Mucosa of descending colon (tissue), 3 donors: ENCODE measurements at places on chromosomes 6 and 20.

- DNase-seq: no peak
Observed at GRCh38 chr6:152270301-152270925, 366.7 kb downstream of the SYNE1 start.

DNA sequence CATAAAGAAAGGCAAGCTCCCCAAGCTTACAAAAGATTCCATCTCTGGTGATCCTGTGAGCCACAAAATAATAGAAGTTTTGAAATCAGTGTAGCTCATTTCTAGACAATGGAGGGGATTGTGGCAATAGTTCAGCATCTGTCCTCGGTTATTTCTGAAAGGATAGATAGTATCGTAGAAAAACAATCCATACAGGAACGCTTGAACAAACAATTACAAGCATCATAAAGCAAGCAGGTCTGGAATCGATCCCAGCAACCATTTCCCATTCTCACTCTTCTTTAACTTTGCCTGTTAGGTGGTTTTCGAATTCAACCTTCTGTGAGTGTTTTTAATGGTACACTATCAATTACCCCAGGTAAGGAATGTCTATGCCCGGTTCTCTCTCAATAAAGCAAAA is 931.1 kb downstream of the KIF16B start:
- DNase-seq: no peak

DNA sequence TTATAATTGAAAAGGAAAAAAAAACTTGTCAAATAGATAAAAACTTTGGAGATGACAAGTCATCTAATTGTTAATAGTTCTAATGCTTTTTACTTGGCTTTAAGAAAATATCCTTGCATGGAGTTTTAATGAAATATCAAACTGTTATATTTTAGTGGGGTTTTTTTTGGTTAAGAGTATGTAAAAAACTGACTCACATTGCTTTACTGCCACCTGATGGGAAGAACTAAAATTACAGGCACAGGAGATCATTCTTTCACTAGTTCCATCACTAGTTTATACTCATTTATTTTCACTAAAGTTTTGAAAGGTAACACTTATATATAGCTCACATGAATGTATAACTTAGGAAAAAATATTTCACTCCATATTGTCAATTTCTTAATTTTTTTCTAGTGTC is 309.1 kb downstream of the LMBRD1 start:
- no peak for DNase-seq

DNA sequence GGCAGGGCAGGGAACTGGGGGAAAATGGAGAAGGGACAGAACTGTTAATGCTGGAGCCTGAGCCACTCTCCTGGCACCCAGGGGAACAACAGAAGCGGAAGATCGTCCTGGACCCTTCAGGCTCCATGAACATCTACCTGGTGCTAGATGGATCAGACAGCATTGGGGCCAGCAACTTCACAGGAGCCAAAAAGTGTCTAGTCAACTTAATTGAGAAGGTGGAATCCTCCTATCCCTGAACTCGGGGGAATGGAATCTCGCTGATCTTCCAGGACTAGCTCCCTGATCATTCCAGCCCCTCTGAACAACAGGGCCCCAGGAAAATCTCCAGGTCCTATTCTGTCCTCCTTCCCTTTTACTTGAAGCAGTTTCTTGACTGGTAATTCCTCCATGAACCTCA is 2.0 kb downstream of the CFB start:
- no peak for DNase-seq

DNA sequence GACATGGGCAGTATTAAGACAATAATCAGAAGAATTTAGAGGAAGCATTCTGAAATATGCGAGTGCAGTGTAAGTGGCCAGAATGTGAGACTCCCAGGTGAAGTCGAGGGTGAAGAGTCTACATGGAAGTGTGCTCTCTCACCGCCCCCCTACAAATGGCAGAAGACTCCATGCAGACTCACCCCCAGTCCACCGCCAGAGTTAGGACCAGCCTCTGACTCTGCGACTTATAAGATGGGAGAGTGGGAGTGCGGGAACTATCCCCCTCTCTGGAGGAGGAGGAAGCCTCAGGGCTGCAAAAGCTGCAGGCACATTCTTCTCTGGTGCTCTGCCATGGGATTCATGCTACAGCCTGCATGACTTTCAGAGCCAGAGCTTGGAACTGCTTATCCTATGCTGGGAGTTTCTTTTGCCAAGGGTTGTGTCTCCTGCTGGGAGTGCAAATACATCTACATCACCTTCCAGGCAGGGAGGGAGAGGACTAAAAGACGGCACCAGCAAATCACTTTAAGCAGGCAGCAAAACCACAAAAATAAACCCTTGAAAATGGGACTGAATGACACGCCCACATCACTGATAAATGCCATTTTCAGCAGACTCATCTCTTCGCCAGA is 206.7 kb upstream of the SULF2 start:
- no peak for DNase-seq

GRCh38 chr20:44887466-44887865 is 2.0 kb downstream of the YWHAB start:
- DNase-seq: no peak

DNA sequence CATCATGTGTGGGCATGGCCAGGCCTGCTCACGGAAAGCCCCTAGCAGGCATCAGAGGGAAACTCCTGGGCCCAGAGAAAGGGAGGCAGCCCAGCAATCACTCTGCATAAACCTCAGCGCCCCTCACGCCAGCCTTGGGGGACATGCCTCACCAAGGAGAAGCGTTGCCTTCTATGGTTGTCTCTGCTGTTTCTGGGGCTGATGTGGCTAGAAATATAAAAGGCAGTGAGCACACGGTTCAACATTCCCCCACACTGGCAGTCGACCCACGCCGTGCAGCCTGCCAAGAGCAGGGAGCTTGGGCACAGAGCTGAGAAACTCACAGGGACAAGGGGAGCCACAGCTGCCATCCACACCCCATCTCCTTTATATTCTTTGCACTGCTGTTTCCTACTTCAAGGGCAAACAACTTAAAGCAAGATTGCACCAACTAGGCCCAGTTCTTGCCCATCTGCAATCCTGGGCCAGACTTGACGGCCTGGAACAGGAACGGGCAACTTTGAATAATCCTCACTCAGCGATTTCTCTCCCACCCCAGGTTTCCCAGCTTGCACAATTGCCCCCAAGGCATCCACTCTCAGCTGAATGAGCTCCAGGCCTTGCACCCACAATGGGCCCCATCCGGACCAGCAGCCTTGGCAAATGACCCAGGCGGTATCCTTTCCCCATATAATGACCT is 35.5 kb upstream of the FOXC1 start:
- no peak for DNase-seq

DNA sequence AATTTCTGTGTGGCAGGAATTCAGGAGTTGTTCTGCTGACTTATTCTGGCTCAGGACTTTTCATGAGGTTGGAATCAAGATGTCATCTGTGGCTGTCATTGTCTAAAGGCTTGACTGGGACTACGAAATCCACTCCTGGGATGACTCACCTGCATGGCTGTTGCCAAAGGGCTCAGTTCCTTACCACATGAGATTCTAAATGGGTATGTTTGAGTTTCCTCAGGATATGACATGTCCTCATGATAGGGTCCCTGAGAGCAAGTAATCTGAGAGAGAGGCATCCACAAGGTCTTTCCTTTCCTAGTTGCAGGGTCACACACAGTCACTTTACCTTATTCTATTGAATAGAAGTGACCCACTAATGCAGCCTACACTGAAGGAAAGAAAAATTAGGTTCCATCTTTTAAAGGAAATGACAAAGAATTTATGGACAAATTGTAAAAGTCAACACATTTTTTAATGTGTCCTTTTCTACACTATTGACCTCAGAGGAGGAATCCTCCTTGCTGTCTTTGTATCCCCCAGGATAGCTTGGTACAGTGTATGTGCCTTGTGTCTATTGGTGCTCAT is 1025.0 kb upstream of the GJE1 start:
- no peak for DNase-seq

DNA sequence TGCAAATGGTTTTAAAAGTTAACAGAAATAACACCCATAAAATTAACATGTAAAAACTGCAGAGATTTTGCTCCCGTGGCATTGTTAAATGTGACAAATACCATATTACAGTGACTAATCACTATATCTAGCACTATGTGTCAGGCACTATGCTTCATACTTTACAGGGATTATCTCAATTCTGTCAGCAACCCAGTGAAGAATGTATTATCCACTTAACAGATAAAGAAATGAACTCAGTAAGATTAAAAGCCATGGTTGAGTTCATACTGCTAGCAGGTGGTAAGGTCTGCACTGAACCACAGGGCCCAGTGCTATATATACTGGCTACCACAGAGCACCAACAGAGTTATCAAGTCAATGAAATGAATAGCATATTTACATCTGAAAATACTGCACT is 65.4 kb downstream of the RWDD2A start:
- DNase-seq: no peak

- DNase-seq: no peak
Observed at GRCh38 chr6:143406673-143407072, 43.8 kb downstream of the ADAT2 start.

DNA sequence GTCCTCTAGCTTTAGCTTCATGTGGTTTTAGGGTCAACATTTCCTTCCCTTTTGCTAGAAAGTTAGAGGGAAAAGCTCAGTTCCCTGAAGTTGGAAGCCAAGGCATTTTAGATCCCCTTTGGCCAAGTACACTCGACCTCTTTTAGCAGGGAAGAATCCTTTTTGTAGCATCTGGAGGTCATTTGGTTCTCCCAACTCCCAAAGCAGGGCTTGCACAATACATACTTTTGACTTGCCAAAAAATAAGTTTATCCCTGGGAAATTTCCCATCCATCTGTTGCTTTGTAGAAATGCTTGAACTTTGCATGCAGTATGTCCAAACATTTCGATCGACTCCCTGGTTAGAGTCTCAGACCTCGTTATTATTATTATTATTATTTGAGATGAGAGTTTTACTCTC is 4.6 kb upstream of the EDEM2 start:
- DNase-seq: no peak

- DNase-seq: no peak
Observed at GRCh38 chr6:36610956-36611336, 16.8 kb downstream of the SRSF3 start.

DNA sequence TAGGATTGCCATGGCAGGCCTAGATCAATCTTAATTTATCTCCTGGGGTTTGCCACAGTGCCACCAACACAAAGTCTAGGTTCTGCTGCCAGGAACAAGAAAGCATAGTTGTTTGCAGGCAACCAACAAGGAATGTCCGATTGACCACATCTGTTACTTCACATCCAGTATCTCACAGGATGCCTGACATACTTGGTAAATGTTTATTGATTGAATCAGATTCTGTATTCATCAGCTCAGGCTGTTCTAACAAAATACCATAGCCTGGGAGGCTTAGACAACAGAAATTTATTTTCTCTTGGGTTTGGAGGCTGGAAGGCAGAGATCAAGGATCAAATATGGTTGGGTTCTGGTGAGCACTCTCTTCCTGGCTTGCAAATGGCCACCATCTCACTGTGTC is 26.3 kb upstream of the MC3R start:
- DNase-seq: no peak

DNA sequence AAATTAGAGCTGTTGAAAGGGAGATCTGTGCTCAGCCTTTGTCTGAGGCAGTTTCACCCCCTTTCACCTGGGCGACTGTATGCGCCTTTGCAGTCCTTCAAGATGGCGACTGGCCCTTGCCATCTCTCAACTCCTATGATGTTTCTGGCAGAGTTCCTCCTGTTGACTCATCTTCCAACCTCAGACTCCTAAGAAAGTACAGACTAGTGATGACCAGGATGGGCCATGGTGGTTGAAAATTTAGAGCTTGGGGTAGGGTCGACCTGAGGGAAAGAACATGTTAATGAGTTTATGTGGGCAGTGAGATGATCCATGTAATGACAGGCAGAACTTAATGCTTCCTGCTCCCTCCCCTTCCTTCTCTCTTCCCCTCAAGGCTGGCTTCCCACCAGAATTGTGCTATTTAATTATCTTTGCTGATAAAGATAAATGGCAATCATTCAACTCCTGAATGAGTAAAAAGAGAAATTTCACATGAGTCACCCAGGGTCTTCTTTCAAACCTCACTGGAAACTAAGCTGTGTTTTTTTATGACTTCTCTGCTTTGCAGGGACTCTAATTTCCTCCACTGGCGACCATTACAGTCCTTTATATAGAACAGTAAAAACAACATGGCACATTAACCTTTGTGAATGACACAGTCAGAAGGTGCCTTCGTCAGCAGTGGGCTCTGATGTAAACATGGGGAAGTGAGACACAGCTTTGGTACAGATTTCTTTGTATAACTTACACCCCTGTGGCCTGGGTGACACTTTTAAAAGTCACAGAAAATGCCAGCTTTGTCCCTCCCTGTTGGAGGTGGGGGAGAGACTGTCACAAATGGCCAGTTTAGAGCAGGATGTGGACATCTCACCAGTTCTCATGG is 103.5 kb downstream of the SCP2D1 start:
- DNase-seq: no peak

- no peak for DNase-seq
Observed at GRCh38 chr6:135230711-135231468, 49.8 kb downstream of the MYB start.

- DNase-seq: peak; percentile 54
Observed at GRCh38 chr20:62362991-62363919, 3.9 kb downstream of the LAMA5 start.

DNA sequence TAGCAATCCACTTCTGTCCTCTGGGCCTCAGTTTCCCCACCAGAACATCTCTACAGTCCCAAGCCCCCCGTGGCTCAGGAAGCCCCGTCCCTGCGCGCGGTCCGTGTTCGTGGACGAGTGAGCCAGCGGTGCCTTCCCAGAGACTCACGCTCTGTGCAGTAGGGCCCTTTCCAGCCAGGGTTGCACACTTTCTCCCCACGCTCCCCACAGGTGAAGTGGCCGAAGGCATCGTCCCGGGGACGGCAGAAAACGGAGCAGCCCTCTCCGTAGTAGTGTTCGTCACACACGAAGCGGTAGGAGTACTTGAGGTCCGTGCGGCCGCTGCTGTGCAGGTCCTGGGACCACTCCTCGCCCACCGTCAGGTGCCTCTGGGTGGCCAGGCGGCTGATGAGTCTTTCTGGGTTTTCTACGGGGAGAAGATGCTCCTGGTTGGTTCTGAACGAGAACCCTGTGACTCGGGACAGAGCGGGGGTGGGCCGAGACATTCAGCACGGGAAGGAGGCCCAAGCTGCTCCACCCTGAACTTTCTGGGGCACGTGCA is 2.7 kb downstream of the DLL1 start:
- DNase-seq: no peak

- no peak for DNase-seq
Observed at GRCh38 chr6:2967936-2968335, 3.4 kb downstream of the SERPINB6 start.

- no peak for DNase-seq
Observed at GRCh38 chr6:14222956-14223355, 105.4 kb downstream of the CD83 start.

GRCh38 chr20:48908656-48909319 is 12.7 kb upstream of the ARFGEF2 start:
- DNase-seq: no peak

DNA sequence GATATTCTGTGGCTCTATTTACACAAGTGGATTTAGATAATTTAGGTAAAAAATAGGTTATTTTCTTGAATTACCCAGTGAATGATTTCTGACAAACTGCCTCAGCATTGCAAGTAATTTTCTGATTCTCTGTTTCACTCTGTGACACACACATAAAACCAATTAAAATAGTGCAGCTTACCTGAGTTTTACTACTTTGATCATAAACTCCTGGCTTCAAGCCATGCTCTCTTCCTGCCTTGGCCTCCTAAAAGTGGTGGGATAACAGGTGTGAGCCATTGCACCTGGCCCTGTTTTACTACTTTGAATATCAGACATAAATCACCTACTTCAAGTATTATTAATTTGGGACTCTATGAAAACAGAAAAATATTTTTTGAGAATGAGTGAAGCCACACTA is 462.9 kb downstream of the ADGRB3 start:
- peak; percentile 8 for DNase-seq

- no peak for DNase-seq
Observed at GRCh38 chr6:147384737-147385710, 123.5 kb upstream of the SAMD5 start.
